ENCODE measurements at places on chromosomes 2 and 18.

GRCh38 chr18:45997700-45998151 lies 30.6 kb upstream of the EPG5 start:
- DNase-seq = no peak

GRCh38 chr2:101415220-101415619 lies 27.9 kb upstream of the CREG2 start:
- no peak for DNase-seq

DNA sequence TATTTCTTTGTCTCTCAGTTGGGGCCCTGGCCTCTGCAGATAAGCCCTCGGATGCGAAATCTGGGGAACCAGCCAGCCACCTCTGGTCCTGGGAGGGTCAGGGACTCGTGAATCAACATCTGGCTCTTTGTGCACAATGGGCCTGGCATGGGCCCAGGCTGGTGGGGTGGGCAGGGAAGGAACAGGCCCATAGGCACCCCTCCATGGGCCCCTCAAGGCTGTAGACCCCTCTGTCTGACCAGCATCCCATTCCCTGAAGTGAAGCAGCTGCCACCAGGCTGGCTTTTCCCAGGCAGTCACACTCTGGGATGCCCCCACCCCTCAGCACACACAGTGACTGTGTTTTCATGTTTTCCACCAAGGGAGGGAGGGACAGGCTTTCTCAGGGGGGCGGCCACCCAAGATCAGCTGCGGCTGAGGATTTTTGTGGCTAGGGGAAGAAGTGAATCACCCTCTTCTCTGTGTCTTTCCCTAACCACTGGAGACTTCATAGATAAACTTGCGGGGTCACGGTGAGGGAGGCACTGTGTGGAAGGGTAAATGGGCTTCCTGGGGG lies 166.0 kb downstream of the AGAP1 start:
- peak; percentile 75 for DNase-seq

- DNase-seq = peak; percentile 12
These were observed 33.4 kb upstream of the PPP4R1 start for GRCh38 chr18:9647496-9648323.

DNA sequence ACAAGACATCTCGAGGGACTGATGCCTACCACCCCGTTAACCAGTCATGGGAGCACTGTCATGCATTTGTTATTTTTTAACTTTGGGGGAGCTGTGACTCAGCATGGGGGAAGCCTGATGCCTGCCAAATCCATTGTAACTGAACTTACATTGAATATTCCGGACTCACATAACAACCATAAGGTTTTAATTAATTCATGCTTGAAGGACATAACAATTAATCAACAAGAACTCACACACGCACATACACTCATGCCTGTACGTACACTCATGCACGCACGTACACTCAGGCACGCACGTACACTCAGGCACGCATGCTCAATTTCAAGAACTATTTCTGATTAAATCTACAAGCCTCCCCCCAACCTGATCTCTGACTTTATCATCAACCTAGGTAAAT lies 1639.1 kb downstream of the SUCLG1 start:
- no peak for DNase-seq

DNA sequence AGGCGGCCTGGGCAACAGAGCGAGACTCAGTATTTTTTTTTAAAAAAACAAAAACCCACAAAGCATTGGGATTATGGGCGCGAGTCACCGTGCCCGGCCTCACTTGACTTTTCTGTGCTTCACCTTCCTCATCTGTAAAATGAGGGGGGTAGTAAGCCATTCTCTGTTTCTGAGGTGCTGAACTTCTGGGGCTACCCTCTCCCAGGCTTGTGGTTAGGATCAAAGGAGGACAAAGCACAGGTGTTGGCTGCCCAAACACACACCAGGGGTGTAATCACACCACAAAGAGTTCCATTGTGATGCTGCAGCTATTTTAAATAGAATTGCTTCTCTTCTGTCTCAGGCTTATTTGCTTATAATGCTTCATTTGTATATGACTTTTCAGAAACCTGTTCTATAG lies 35.8 kb upstream of the INHBB start:
- no peak for DNase-seq

- DNase-seq = no peak
These were observed 52.6 kb upstream of the ATP5MC3 start for GRCh38 chr2:175234153-175234552.

Measured in RCC 7860 (cell line).